GM23248 (cell line): ENCODE measurements at places on chromosomes 7 and 10. TPM values are rescaled to one million over a fixed set of nuclear protein-coding genes. Genes with fewer than 3 reads are reported as not detected.

DNA sequence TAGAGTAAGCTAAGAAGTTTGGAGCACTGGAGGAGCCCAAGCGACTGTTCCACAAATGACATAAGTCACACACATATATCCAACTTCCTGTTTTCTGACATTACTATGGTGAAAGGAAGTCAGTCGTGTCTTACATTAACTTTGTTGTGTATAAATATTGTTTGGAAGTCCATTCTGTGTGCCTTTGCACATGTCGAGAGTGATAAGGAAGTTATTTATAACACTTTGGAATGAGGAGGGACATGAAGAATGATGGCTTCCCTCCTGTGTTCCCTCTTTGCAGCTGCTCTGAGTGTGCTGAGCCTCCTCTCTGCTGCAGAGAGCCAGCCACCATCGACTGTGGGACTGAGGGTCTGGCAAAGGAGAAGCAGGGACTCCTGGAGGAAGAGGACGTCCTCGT lies 40.4 kb upstream of the MGMT start:
- no peak overlapping the region for H3K4me3 ChIP-seq
- no peaks in the 10 kb centered on the region for H3K27me3 ChIP-seq
- no peak for DNase-seq
- no peaks in the 10 kb centered on the region for H3K4me1 ChIP-seq
- H3K27ac ChIP-seq: no peak overlapping the region

- H3K36me3 ChIP-seq: peaks cover 65% of the 10 kb centered on the region
- DNase-seq: peak; percentile 29
- no peaks in the 10 kb centered on the region for H3K27me3 ChIP-seq
- H3K4me1 ChIP-seq: peaks cover 56% of the 10 kb centered on the region
- H3K4me3 ChIP-seq: peak overlapping the region; percentile 98
- peak overlapping the region; percentile 100 for H3K27ac ChIP-seq
Measured at GRCh38 chr10:3777981-3778691, 6.9 kb downstream of the KLF6 start.

DNA sequence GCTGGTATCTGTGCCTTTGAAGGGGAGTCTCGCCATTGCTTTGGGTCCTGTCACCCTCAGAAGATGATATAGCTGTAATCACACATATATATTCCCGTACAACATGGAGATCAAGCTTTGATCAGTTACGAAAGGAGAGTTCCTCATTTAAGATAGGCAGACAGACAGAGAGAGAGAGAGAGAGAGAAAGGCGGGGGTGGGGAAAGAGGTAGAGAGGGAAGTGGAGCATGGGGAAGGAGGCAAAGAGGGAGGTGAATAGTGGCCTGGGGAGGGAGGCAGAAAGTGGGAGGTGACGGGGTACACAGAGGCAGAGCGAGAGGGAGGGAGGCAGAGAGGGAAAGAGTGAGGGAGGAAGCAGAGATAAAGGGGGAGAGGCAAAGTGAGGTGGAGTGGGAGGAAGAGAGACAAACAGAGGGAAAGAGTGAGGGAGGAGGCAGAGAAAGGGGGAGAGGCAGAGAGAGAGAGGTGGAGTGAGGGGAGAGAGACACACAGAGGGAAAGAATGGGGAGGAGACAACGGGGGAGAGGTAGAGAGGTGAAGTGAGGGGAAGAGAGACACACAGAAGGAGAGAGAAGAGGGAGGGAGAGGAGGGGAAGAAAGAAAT lies 44.6 kb upstream of the C1QL3 start:
- no peaks in the 10 kb centered on the region; the same call in 1 of the 2 replicates for H3K27me3 ChIP-seq
- H3K4me1 ChIP-seq: no peaks in the 10 kb centered on the region
- no peak overlapping the region for H3K4me3 ChIP-seq
- H3K27ac ChIP-seq: no peak overlapping the region
- H3K36me3 ChIP-seq: no peaks in the 10 kb centered on the region
- DNase-seq: no peak

- no peak for DNase-seq
- H3K27me3 ChIP-seq: no peaks in the 10 kb centered on the region
- no peak within 1 kb of the TSS for H3K27ac ChIP-seq
- peaks cover 5% of the 10 kb centered on the region; the same call in 1 of the 2 replicates for H3K4me1 ChIP-seq
Measured at GRCh38 chr7:44541028-44541869, at the start of gene NPC1L1. Gene NPC1L1 (minus strand): TSS chr7:44541330. CDS start chr7:44541259, 71 bp downstream.

DNA sequence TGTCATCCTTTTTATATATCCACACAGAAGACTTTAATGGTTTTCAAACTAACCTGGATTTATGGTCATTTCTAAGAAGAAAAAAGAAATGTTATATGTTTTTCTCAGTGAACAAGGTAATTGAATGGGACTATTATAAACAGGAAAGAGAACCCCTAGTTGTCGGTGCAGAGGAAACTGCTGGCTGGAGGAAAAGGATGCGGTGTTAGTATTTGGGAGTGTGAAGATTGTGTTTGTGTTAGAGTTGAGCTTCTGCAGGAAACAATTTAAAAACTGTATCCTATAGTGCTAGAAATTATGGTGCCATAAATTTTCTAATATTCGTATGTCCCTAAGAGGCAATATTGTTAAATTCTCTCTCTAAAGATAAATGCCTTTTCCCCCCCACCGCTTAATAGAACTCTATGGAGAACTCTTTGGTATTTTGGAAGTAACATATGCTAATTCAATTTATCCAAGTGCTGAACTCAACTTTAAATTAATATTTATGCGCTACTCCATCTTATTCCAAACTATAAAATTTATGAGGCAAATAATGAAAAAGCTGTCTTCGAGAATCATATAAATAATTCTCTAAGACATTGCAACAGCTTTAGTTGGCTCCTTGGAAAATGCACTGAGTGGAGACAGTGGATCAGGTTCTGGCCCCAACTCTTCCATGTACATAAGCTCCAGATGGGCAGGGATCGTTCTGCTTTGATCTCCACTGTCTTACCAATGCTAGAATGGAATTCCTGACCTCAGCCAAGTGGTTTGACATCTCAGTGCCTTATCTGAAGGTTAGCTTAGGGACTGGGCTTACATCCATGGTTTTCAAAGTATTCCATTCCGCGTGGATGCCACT lies 5.6 kb downstream of the BZW2 start:
- DNase-seq: no peak
- H3K27ac ChIP-seq: no peak overlapping the region
- no peaks in the 10 kb centered on the region for H3K36me3 ChIP-seq
- H3K27me3 ChIP-seq: no peaks in the 10 kb centered on the region
- H3K4me1 ChIP-seq: peaks cover 23% of the 10 kb centered on the region
- no peak overlapping the region for H3K4me3 ChIP-seq

DNA sequence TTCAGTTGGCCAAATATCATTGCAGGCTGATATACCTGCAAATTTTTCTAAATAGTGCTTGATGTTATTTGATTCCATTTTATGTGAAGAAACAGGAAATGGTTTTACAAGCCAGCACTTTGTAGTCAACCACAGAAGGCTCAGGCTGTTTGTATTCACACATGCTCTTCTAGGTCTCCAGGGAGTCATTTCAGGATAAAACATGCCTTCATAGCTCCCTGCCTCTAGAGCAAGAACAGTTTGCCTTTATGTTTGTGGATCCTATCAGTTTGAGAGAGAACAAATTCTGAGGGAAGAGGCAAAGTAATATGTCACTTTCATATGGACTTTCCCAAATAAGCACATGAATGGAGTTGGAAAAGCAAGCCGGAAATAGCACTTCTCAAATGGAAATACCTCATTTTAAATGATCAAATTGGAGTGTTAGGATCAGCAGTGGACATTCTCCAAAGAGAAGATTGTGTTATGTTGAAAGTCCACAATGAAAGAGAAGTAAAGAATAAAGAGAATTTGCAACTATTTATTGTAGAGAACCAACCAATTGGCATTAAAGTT lies 277.6 kb downstream of the KCND2 start:
- H3K27me3 ChIP-seq: peaks cover 4% of the 10 kb centered on the region; the same call in 1 of the 2 replicates
- no peak overlapping the region for H3K4me3 ChIP-seq
- H3K27ac ChIP-seq: no peak overlapping the region
- DNase-seq: peak; percentile 35
- H3K4me1 ChIP-seq: no peaks in the 10 kb centered on the region; the same call in 1 of the 2 replicates
- H3K36me3 ChIP-seq: no peaks in the 10 kb centered on the region

DNA sequence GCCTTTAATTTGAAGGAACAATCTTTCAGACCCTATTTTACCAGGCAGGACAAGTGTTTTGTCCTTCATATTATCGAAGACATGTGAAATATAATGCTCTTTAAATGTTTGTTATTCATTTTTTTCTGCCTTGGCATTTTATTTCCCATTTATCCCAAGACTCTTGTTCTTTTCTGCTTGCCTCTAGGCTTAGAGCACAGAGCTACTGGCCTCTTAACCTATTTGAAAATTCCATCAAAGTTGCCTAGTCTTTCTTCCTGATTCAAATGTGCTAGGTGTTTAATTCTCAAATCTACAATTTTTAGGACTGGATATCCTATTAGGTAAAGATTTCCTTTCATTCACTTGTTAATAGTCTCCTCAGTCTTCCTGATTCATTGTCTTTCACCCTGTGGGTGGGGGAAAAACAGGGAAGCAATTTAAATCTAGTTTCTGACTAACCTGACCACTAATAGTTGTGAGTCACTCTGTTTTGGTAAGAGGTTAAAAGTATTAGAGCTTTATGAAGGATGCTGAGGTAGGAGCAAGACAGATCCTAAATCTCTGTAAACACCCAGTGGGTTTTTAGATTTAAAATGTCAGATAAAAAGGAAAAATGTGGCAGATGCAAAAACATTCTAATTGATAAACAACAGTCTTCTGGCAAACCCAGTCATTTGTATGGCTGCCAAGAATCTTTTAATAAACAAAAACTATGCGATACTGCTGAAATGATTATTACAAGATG lies 1.5 kb downstream of the LIPK start:
- no peak overlapping the region for H3K27ac ChIP-seq
- H3K27me3 ChIP-seq: peaks cover 18% of the 10 kb centered on the region
- DNase-seq: peak; percentile 86
- H3K36me3 ChIP-seq: no peaks in the 10 kb centered on the region
- H3K4me1 ChIP-seq: peaks cover 12% of the 10 kb centered on the region

DNA sequence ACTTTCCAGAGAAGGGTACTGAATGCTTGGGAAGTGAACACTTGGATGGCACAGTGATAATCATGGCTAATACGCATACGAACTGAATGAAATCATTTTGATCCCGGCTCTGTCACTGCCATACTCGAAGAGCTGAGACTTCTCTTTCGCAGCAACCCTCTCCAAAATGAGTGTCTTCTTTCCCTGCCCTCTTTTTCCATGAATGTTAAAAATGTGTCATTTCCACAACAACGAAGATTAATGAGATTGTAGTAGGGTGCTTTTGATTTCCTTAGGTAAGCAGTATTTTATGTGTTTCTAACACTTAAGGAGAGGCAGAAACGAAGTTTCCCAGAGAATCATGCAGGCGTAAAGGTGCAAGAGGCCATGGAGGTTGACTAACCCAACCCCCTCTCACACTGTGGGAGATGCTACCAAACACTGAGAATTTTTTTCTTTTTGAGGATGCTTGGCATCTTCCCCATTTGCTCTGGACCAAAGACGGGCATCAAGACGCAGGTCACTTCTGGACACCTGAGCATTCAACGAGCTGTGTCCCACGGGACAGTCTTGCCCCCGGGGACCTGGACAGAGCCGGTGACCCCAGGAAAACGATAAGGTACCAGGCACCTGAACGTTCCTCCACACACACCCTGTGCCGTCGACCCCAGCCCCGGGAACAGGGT lies 823 bp downstream of the COPG2 start:
- peak; percentile 33 for DNase-seq
- no peaks in the 10 kb centered on the region for H3K27me3 ChIP-seq
- no peak overlapping the region for H3K27ac ChIP-seq
- peaks cover 6% of the 10 kb centered on the region for H3K4me1 ChIP-seq
- peak overlapping the region; percentile 84 for H3K4me3 ChIP-seq

GRCh38 chr10:131038056-131038455 lies 273.5 kb downstream of the TCERG1L start:
- H3K27me3 ChIP-seq: no peaks in the 10 kb centered on the region
- no peaks in the 10 kb centered on the region for H3K4me1 ChIP-seq
- no peaks in the 10 kb centered on the region for H3K36me3 ChIP-seq

- H3K36me3 ChIP-seq: no peaks in the 10 kb centered on the region
- DNase-seq: no peak
- peaks cover 26% of the 10 kb centered on the region for H3K27me3 ChIP-seq
- H3K4me1 ChIP-seq: peaks cover 11% of the 10 kb centered on the region
Measured at GRCh38 chr10:110711382-110711781, 67.2 kb downstream of the RBM20 start.

DNA sequence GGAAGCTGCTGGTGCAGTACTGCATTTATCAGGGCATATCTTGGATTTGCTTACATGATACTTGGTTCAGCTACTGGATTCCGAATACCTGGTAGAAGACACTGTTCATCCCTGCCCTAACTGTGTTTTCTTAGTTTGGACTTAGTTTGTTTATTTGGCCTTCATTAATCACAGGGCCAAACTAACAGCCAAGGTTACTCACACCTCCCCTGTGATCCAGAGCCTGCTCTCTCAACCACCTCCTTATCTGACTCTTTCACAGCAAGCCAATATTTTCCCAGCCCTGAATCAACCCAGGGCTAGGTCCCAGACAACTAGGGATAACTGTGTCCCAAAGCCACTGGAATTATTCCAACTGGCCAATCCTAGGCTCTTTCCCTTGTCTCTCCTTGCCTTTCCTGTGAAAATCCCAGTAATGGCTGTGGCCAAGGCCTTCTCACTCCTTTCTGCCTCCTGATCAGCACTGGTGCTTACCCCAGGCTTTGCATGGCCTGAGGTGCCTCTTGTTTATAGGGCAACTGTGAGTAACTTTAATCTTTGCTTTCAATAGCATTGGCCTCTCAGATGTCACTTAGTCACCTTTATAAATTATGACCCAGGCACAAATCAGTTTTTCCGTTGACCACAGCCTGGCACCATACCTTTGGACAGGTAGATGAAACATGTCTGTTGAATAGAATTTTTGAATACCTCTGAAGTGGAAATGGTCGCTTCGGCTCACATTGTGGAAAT lies 9.3 kb upstream of the JCAD start:
- no peak overlapping the region for H3K4me3 ChIP-seq
- H3K27me3 ChIP-seq: no peaks in the 10 kb centered on the region
- no peaks in the 10 kb centered on the region for H3K36me3 ChIP-seq
- peaks cover 1% of the 10 kb centered on the region; the same call in 1 of the 2 replicates for H3K4me1 ChIP-seq
- DNase-seq: peak; percentile 6
- H3K27ac ChIP-seq: no peak overlapping the region

GRCh38 chr10:5518143-5518542 lies 6.6 kb upstream of the CALML3 start:
- no peak overlapping the region for H3K4me3 ChIP-seq
- H3K36me3 ChIP-seq: no peaks in the 10 kb centered on the region
- H3K27me3 ChIP-seq: no peaks in the 10 kb centered on the region

DNA sequence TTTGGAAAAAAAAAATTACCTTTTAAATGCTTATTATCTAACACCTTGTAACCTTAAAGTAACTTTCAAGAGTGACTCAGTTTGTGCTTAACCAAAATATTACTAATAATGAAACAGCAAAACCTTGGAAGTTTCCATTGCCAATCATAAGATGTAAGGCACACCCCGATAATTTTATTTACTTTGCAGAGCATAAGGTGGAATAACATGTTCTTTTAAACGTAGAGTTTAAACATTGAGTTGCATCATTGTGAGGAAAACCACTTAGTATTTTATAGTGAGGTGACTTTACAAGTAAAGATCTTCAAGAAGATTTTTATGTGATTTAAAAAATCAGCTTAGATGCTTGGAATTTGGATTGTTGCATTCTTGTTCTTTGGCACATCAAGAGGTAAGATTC lies at the start of gene PNLIPRP3:
Gene PNLIPRP3 (plus strand): TSS at position 177 of the 400 bp plus-strand sequence. CDS start 166 bp downstream, at position 343.
- H3K27me3 ChIP-seq: 0 out of 2 replicates have a peak, but pooled peaks cover 2% of the 10 kb centered on the region
- no peak within 1 kb of the TSS for H3K4me3 ChIP-seq
- no peak within 1 kb of the TSS for H3K27ac ChIP-seq
- DNase-seq: no peak
- H3K36me3 ChIP-seq: no peaks in the 10 kb centered on the region

The COX19 gene
- total RNA-seq: 5.5 and 5.6 TPM in 2 replicates

The FKBP6 gene
- total RNA-seq: not detected in 2 replicates

The NAT16 gene
- not detected in 2 replicates for total RNA-seq

The SLC16A9 gene
- not detected in 2 replicates for total RNA-seq

The SORCS1 gene
- not detected in 2 replicates for total RNA-seq

The HOXA9 gene
- 32.1 and 43.7 TPM in 2 replicates for total RNA-seq

The FAM170B gene
- total RNA-seq: not detected in 2 replicates

The SEMA3E gene
- total RNA-seq: 0.32 and 1.6 TPM in 2 replicates

The CFAP46 gene
- total RNA-seq: 0.22 TPM in 1 of 2 replicates, not detected in the other

The PRPS1L1 gene
- not detected in 2 replicates for total RNA-seq
